Smooth muscle cell of bladder (primary cell): ENCODE measurements at places on chromosomes 16 and 17. TPM values are rescaled to one million over a fixed set of nuclear protein-coding genes. Genes with fewer than 3 reads are reported as not detected.

The SP6 gene
- under 0.01 TPM in 2 replicates for total RNA-seq

The WNT3 gene
- total RNA-seq: 0.71 and 0.92 TPM in 2 replicates

The CNGB1 gene
- not detected in 2 replicates for total RNA-seq

The LGALS9C gene
- not detected in 2 replicates for total RNA-seq

The CHST6 gene
- total RNA-seq: 1.6 and 1.7 TPM in 2 replicates

The GP1BA gene
- total RNA-seq: not detected in 2 replicates

The TPSAB1 gene
- total RNA-seq: not detected in 2 replicates

The C1QBP gene
- total RNA-seq: 153 and 207 TPM in 2 replicates

The MMP28 gene
- total RNA-seq: 1.0 and 2.6 TPM in 2 replicates

The ST6GALNAC2 gene
- total RNA-seq: 1.0 and 4.1 TPM in 2 replicates

The HP gene
- not detected in 2 replicates for total RNA-seq

The STH gene
- not detected in 2 replicates for total RNA-seq

The ITGAE gene
- total RNA-seq: 18.4 and 23.2 TPM in 2 replicates

The OR1E2 gene
- total RNA-seq: not detected in 2 replicates

The ZNF205 gene
- total RNA-seq: 11.8 and 12.8 TPM in 2 replicates

The SRL gene
- under 0.01 and 0.09 TPM in 2 replicates for total RNA-seq

The RHBDF1 gene
- 40.4 and 41.6 TPM in 2 replicates for total RNA-seq

The KRT12 gene
- not detected in 2 replicates for total RNA-seq

The GPRC5B gene
- 11.5 and 12.2 TPM in 2 replicates for total RNA-seq

The RNF112 gene
- 5.1 and 6.1 TPM in 2 replicates for total RNA-seq

The KRT34 gene
- 1.00 and 1.3 TPM in 2 replicates for total RNA-seq

The KRTAP16-1 gene
- total RNA-seq: not detected in 2 replicates

The PFN1 gene
- 381 and 445 TPM in 2 replicates for total RNA-seq

The ERCC4 gene
- total RNA-seq: 7.4 and 9.9 TPM in 2 replicates

The CRISPLD2 gene
- 80.4 and 82.6 TPM in 2 replicates for total RNA-seq

The ARL5C gene
- total RNA-seq: not detected in 2 replicates

The KRT31 gene
- total RNA-seq: not detected in 2 replicates

The LITAFD gene
- not detected in 2 replicates for total RNA-seq

The PLLP gene
- total RNA-seq: not detected in 2 replicates

The CCL13 gene
- 1.5 and 5.8 TPM in 2 replicates for total RNA-seq

The ASPHD1 gene
- total RNA-seq: 7.3 and 10.4 TPM in 2 replicates

The ORC6 gene
- 1.1 and 1.3 TPM in 2 replicates for total RNA-seq

The PRR35 gene
- not detected in 2 replicates for total RNA-seq

The SHBG gene
- total RNA-seq: 0.57 and 148 TPM in 2 replicates

The FBXO39 gene
- total RNA-seq: under 0.01 and 0.14 TPM in 2 replicates

The KRTAP1-5 gene
- total RNA-seq: 0.57 and 0.83 TPM in 2 replicates

The MEOX1 gene
- total RNA-seq: under 0.01 and 0.09 TPM in 2 replicates

The JUP gene
- 13.8 and 14.1 TPM in 2 replicates for total RNA-seq

The CA7 gene
- total RNA-seq: not detected in 2 replicates
